LHCN-M2 (cell line): ENCODE measurements at places on chromosomes 7 and 10. TPM values are rescaled to one million over a fixed set of nuclear protein-coding genes. Genes with fewer than 3 reads are reported as not detected.
A peak's percentile ranks its signal among the peaks of the same experiment; 100 is the strongest.

- DNase-seq = no peak
Observed at GRCh38 chr7:1539882-1540775, 9.6 kb downstream of the MAFK start.

The PTPRN2 gene
- total RNA-seq = 0.11 TPM in 1 of 2 replicates, not detected in the other

GRCh38 chr7:38319873-38320272 lies 46.4 kb upstream of the TARP start:
- DNase-seq = no peak

DNA sequence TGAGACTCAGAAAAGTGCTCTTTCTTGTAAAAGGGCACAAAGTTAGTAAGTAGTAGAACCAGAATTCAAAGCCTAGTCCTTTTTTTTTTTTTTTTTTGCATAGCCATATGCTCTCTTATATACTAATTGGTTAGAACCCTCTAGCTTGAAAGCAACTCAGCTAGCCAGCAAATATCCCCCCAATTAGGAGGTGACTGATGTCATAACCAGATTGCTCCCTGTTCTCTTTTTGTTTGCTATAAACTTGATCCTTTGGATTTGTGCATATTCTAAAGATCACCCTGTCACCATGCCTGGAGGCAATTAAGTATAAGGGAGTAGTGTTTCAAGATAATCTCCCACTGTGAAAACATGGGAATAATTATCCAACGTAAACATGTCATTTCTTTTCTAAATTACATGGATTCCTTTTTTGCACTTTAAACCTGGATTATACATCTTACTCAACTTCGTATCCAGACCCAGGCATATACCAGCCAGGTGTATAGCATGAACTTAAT lies 963.4 kb downstream of the CNTNAP2 start:
- no peak for DNase-seq

- peak; percentile 34 for DNase-seq
Observed at GRCh38 chr7:135664046-135664589, 1.8 kb downstream of the STMP1 start.

GRCh38 chr10:7506571-7506970 lies 95.7 kb upstream of the SFMBT2 start:
- no peak for DNase-seq

DNA sequence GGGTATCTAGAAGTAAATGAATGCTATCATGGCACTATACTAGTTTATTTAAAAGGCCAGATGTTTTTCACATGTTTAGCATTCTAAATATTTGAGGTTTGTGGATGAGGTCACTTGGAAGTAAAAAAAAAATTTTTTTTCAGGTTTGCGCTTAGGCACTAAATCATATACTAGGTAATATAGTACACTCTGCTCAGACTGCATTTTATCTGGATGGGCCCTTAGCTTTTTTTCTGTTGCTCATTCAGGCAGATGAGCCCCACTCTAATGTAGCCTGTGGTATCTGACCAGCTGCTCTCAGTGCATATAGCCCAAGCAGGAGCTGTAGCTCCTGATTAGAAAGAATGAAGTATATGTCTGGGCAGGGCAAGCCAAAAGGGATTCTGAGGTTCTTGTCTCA lies 210.1 kb downstream of the AUTS2 start:
- DNase-seq = no peak

DNA sequence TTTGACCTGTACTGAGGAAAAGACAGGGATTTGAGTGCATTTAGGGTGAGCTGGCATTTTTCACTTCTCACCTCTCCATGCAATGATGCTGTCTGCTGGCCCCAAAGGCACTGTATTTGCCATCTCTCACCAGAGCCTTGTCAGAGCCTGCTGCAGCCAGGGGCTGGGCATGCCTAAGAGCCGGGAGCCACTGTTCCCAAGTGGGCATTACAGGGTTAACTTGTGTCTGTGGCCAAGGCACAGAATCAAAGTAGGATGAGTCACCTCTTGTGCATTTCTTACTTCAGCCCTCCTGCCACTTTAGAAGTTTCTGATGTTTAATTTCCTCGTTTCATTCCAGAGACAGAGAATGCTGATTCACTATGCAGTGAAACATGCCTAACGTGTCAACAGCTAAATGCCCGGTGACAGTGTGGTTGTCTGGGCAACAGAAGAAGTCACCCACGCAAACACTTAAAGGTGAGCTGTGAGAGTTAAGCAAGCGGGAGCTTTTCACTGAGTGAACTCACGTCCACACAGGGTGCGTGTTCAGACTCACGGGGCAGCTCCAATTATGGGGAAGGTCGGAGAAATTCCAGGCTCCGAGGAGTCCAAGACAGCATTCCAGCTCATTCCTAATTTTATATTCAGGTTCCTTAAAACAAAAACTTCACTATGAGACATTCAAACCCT lies 57.1 kb upstream of the IGFBP3 start:
- DNase-seq = peak; percentile 97

The MAT1A gene
- total RNA-seq = not detected in 2 replicates

DNA sequence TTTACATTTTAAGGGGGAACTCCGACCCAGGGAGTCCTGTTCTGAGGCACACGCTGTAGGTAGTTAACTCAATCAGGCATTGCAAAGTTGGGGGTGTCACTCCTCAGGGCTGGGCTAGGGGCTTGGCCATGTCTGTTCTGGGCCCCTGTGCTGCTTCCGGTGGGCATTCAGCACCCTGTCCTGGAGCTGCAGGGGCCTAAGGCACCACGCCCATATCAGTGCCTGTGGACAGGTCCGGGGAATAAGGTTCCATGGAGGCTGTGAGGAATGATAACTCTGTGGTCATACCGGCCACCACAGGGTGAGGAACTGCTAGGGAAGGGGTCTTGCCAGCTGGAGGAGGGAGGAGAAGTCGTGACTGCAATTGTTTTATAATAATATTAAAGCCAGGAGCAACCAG lies 539.1 kb upstream of the FOXK1 start:
- DNase-seq = no peak

DNA sequence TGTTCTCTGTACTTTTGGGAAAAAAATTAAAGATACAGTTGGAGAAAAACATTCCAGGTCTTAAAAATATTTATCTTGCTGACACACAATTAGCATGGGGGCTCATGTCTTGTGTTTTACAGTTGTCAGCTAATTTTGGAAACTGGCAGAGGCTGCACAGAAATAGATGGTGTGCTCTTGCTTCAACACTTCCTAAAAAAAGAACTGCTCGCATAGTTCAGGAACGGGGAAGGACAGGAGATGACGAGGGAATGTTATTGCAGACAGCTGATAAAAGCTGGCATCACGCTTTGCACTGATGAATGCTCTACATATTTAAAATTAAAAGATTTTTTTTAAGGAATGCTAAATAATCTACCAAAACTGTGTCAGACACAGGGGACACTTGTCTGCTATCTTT lies 103.5 kb upstream of the CELF2 start:
- DNase-seq = peak; percentile 36
